PC-9 (cell line): ENCODE measurements at places on chromosomes 2 and 18. TPM values are rescaled to one million over a fixed set of nuclear protein-coding genes. Genes with fewer than 3 reads are reported as not detected.

- DNase-seq: no peak
These were observed 115.1 kb upstream of the ZBTB14 start for GRCh38 chr18:5410582-5410981.

DNA sequence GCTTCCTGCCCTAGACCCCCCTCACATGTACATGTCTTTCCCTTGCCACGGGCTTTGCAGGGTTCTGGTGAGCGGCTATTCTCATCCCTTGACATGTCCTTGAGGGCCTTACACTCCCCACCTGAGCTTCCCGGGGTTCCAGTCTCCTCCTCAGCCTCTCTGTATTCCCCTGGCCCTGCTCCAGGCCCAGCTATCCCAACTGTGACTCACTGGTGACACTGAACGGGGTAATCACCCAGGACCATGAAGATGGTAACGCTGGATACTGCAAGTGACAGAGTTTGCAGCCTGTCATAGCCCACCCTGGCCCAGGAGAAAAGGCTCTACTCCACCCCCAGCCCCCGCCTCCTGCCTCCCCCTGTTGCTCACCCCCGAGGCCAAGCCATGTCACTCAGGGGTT, 27.3 kb downstream of the KIF3C start:
- DNase-seq: no peak

DNA sequence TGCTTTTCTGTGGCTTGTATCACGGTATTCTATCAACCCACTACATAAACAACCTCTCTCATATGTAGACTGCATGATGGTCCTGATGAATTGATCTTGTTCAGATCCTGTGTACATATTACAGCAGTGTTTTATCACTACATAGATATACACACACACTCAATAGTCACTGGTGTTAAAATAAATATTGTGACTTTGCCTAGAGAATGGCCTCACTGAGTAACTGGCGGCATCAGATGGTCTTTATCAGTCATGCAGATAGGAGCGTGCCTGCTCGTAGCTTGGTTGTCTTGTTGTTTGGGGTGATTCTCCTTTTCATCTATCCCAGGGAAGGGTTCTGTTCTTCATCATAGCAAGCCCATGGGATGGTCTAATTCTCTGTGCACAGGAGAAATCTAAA, 18.4 kb upstream of the CTAGE1 start:
- DNase-seq: no peak

GRCh38 chr2:207148020-207148419, 17.7 kb downstream of the KLF7 start:
- DNase-seq: no peak

- DNase-seq: no peak
These were observed 3.4 kb downstream of the RPS27A start for GRCh38 chr2:55235724-55236538.

GRCh38 chr2:136072621-136073020, 45.3 kb downstream of the CXCR4 start:
- DNase-seq: no peak

Gene CCDC102B
- total RNA-seq: 1.9 and 2.3 TPM in 2 replicates

Gene GALNT14
- 2.4 and 3.1 TPM in 2 replicates for total RNA-seq
